ENCODE measurements at places on chromosomes 11 and 22.
A peak's percentile ranks its signal among the peaks of the same experiment; 100 is the strongest.

GRCh38 chr11:2166091-2166851, 5.3 kb upstream of the INS start:
- DNase-seq = no peak

DNA sequence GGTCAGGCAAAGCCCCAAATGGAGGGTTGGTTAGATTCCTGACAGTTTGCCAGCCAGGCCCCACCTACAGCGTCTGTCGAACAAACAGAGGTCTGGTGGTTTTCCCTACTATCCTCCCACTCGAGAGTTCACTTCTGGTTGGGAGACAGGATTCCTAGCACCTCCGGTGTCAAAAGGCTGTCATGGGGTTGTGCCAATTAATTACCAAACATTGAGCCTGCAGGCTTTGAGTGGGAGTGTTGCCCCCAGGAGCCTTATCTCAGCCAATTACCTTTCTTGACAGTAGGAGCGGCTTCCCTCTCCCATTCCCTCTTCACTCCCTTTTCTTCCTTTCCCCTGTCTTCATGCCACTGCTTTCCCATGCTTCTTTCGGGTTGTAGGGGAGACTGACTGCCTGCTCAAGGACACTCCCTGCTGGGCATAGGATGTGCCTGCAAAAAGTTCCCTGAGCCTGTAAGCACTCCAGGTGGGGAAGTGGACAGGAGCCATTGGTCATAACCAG, 4.7 kb upstream of the TTC36 start:
- DNase-seq = no peak

GRCh38 chr11:99079576-99079975, 58.8 kb downstream of the CNTN5 start:
- no peak for DNase-seq

GRCh38 chr11:105158436-105158835, 18.9 kb upstream of the CARD18 start:
- DNase-seq = no peak

DNA sequence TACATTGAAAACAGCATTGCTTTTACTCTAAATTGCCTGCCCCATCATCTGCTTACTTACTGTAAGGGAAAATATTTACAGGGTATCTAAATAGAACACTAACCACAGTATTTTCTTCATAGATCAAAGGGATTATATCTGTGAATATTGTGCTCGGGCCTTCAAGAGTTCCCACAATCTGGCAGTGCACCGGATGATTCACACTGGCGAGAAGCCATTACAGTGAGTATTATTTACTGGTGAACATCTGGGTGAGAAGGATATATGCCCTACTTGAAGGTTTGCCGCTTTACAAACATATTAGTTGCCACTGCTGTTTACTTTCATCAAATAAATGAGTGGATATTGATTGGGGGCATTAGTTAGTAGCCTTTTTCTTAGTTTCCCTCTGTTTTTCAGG, 5.9 kb upstream of the CNTF start:
- peak; percentile 78 for DNase-seq

- no peak for DNase-seq
These were observed 28.7 kb downstream of the CEP164 start for GRCh38 chr11:117356126-117356890.

GRCh38 chr11:70528794-70529580, 130.7 kb downstream of the CTTN start:
- no peak for DNase-seq

GRCh38 chr11:58992489-58992888, 53.2 kb downstream of the GLYATL1 start:
- no peak for DNase-seq

GRCh38 chr11:40293655-40294348, 1165.7 kb downstream of the LRRC4C start:
- DNase-seq = peak; percentile 42

- DNase-seq = no peak
These were observed 435.1 kb upstream of the CCDC90B start for GRCh38 chr11:83721263-83721662.

DNA sequence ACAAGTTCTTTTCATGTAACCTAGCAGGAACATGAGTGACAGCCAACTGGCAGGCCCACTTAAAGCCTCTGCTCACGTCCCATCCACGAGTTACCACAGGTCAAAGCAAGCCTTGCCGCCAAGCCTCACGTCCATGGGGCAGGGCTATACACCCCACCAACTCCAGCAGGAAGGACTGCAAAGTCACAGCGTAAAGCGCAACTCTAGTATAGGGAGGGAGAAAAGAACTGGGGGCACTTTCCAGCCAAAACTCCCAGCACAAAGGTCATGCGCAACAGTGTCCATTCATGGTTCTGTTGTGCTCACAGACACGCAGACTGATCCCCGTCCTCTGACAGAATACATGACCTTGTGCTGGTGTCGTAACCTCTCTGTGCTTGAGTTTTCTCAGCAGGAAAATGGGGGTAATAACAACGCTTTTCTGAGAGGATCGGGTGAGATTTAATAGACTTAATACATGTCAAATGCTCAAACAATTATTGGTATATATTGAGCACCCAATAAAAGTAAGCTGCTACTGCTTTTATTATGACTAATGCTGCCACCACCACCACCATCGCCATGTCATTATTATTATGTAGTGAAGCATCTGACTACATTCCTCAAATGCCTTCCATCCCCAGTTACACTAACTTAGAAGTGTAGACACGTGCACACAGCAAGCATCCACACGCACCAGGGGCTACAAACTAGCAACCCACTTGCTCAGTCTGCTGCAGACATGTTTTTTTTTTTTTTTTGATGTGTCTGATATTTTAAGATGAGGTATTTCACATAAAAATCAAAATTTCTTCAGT, 104.4 kb upstream of the PARVA start:
- DNase-seq = no peak

DNA sequence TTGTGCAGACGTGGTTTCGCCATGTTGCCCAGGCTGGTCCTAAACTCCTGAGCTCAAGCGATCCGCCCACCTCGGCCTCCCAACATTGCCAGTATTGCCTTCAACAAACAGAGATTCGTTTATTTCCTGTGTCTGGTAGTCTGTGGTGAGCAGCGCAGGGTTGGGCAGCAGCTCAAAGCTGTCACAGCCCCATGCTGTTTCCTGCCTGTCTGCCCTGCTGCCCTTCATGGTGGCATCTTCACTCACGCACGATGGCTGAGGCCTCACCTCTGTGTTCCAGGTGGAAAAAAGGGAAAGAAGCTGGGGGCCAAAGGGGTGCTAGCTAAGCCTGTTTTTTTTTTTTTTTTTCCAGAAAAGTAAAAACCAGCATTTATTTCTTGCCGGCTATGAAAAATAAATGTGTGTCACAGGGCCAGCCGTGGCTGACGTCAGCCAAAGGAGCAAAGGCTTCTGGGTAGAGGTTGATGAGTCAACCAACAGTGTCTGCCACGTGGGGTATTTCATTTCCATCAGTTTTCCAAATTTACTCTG, 28.8 kb downstream of the TBC1D22A start:
- no peak for DNase-seq

DNA sequence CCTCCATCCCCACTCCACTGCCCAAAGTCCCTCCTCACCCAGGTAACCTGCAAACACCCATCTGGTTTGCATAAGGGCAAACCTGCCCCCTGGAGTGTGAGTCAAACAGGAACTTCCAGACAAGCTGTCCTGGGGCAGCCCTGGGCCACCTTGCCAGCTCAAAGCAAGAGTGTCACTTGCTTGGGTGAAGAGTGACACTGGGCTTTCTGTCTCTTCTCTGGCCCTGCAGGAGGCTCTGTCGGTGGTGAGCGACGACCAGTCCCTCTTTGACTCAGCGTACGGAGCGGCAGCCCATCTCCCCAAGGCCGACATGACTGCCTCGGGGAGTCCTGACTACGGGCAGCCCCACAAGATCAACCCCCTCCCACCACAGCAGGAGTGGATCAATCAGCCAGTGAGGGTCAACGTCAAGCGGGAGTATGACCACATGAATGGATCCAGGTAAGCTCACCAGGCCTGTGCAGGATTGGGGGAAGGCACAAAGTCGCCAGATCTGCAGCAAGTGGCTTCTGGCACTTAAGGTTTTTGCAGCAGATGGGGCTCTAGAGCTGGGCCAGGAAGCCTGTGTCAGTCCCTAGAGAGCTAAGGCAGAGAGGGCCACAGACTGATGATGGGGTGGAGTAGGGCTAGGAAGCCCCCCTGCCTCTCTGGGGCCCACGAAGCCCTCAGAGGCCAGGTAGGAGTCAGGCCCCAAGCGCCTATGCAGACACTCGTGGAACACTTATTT, 64.2 kb downstream of the FLI1 start:
- DNase-seq = no peak

DNA sequence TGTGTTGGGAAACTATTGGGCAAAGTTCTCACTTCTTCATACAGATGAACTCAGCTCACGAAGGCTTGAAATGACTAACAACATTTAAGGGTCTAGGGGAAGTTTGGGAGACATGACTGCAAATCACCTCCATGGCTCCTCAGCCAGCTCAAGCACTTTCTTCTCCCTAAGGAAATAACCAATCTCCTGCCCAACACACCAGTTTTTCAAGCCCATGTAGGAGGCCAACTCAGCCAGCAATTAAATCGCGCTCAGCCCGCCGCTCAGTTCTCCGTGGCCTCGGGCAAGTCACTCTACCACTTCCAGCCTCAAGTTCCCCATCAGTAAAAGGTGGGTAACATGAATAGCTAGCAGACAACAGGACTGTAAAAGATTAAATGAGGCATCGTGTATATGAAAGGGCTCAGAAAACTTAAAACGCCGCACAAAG, 796 bp downstream of the POLDIP3 start:
- no peak for DNase-seq

- DNase-seq = no peak
These were observed 126.3 kb downstream of the LUZP2 start for GRCh38 chr11:24623121-24623520.

DNA sequence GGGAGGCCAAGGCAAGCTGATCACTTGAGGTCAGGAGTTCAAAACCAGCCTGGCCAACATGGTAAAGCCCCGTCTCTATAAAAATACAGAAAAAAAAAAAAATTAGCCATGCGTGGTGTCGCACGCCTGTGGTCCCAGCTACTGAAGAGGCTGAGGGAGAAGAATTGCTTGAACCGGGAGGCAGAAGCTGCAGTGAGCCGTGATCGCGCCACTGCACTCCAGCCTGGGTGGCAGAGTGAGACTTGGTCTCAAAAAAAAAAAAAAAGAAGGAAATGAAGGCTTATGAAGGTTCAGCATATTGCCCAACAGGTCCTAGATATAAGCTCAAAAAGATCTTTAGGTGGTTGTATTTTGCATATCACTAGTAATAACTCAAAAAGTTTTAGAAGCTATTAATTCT, 10.2 kb downstream of the ATL3 start:
- no peak for DNase-seq

GRCh38 chr11:119148720-119149017, 183 bp upstream of the ABCG4 start:
- no peak for DNase-seq

DNA sequence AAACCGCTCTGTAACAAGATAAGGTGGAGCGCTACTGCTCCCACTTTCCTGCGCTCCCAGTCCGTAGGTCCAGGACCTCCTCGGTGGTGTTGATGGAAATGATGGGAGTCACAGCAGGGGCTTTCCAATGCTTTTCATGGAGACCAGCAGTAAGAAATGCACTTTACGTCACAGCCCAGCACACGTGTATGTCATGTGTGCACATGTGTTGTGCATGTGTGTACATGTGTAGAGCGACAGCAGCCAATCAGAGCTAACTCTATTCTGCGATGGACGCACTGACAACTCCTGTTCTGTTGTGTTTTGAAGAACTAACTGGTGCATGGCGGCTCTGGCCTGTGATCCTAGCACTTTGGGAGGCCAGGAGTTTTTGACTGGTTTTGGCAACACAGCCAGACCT, 1.2 kb downstream of the CHID1 start:
- DNase-seq = no peak

DNA sequence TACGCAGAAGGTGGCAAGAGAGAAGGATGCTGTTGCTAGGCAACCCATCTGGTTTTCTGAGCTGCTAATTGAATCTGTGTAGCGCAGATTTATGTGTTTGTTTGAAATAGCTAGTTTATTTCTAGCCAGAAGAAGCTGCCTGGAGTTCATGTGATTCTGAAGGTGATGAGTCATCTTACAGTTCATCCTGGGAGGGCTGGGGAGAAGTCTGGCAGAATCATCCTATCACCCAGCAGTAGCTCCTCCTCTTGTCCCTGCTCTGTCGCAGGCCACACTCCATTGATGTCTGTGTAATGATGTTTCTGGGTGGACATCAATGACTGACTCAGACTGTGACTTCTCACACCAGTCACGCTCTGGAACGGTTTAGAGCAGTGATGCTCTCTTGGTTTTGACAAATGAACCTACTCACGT, 4.8 kb upstream of the FBXO7 start:
- peak; percentile 37 for DNase-seq

- DNase-seq = no peak
These were observed 7.8 kb upstream of the POLR3H start for GRCh38 chr22:41551877-41552582.

- DNase-seq = no peak
These were observed 562 bp downstream of the ZBED4 start for GRCh38 chr22:49853981-49854831.

DNA sequence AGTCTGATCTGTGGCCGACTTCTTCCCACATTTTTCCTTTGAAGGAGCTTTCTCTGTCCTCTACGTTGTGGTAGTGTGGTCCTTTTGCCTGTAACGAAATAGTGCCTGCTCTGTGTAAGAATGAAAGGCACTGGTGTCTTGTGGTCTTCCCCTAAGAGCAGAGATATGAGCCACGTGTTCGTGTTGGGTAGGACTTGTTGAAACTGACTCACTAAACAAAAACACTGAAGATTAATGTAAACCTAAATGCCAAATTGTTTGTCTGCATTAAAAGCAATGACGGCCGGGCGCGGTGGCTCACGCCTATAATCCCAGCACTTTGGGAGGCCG, 10.1 kb upstream of the RPS3 start:
- DNase-seq = no peak

Data from AG09309 (cell line).